Activated CD4-positive, alpha-beta T cell treated with anti-CD3 and anti-CD28 coated beads, Interleukin-2, amount 10 ng/mL, durations not matched to agents 24 days and 14 days (primary cell): ENCODE measurements at places on chromosomes 13 and 19. TPM values are rescaled to one million over a fixed set of nuclear protein-coding genes. Genes with fewer than 3 reads are reported as not detected.

The SYCN gene
- not detected in 2 replicates for total RNA-seq

The EBI3 gene
- total RNA-seq = 44.0 and 45.0 TPM in 2 replicates

The TSKS gene
- 0.92 and 1.6 TPM in 2 replicates for total RNA-seq

The PSG1 gene
- total RNA-seq = not detected in 2 replicates

The ZNF256 gene
- 3.2 and 3.9 TPM in 2 replicates for total RNA-seq

The TNPO2 gene
- 153 and 163 TPM in 2 replicates for total RNA-seq

The RAB20 gene
- total RNA-seq = 2.8 and 3.2 TPM in 2 replicates

The ZIM2 gene
- total RNA-seq = not detected in 2 replicates

The NKPD1 gene
- 0.16 and 0.28 TPM in 2 replicates for total RNA-seq

The LMTK3 gene
- total RNA-seq = 3.0 and 3.6 TPM in 2 replicates

DNA sequence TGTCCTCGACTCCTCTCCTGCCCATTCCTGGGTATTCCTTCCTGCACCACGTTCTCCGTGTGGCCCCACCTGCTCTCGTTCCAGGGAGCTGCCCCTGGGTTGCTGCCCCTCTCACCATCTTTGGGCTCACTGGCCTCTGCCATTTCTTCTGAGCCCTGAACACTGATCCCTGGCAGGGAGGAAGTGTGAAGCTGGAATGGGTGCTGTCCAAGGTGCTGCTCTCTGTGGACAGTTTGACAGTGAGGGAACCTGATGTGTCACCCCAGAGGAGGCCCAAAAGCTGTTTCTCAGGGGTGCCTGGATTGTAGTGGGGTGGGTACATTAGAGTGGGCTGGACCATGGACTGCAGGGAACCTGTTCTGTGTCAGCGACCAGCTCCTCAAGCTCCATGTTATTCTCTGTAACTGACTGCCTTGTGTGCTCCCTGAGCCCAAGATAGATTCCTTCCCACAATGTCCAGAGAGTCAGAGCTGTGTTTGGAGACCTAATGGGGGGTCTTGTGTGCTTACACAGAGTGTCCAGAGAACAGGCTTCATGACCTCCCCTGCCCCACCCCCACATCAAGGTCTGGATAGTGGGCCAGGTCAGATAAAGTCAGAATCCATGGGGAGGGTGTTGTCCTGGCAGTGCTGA, 7.2 kb upstream of the CEACAM8 start:
- peak; percentile 82 for DNase-seq

DNA sequence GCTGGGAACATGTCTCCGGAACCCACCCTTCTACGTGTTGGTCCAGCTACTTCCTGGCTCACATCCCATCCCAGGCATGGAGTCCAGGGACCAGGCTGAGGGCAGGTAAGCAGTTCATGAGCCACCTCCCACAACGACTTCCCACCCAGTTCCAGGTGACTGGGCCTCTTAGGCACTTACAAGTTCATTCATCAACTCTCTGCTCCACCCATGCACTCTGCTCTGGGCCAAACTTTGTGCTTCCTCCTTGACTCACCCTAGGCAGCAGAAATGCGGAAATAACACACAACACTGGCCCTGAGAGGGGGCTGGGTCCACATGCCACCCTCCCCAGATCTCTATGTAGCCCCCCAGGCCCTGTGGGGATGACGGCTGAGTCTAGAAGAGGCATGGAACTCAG, 20.5 kb downstream of the IQCN start:
- no peak for DNase-seq

GRCh38 chr13:110416131-110417025, 109.3 kb downstream of the COL4A2 start:
- no peak for DNase-seq

GRCh38 chr19:34051255-34051654, 121.0 kb upstream of the LSM14A start:
- DNase-seq = no peak

- no peak for DNase-seq
Measured at GRCh38 chr13:93851236-93851635, 624.6 kb downstream of the GPC6 start.

- peak; percentile 48 for DNase-seq
Measured at GRCh38 chr13:39787086-39787487, 131.6 kb downstream of the COG6 start.

DNA sequence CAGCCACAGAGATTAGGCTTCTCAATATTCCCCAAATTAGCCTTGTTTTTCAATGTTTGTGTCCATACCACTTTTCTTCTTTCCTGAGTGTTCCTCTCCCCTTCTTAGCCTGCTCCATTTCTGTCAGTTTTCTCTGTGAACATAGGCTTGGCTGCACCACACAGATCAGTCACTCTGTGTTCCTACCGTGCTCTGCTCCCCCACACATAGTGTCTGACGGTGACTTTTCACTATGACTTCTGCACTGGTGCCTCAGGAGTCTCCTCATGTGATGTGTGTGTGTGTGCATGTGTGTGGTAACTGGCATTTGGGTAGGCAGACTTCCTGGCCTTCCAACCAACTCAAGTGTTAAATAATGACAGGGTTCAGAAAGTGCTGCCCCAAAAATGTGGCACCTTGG, 47.9 kb upstream of the MYCBP2 start:
- no peak for DNase-seq

DNA sequence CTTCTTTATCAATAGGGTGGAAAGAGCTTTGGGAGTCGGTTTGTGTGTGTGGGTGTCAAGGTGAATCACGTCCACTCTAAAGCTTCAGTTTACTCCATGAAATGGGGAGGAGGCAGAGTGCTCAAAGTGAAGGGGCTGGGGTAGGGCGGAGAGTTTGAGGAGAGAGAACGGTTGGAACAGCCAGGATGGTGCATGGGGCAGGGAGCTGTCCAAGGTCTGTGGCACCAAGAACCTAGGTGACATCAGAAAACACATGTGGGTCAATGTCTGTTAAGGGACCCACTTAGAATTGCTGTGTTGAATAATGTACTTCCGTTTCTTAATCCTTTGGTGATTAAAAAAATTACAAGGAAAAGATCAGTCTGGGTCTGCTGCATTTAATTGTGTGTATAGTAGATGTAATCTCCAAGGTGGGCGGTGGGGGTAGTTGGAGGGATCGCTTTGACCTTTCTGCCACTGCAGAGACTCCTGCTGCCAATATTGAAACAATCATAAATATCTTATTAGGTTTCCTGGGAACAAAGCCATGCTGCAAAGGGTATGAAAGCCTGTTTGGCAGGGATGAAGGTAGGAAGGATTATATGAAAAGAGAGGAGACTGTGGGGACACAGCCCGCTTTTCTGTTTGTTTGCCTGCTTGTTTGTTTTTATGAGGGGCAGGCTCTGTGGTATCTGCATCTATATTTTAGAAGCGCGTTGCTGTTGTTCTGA, 122.3 kb downstream of the ATP8A2 start:
- no peak for DNase-seq

GRCh38 chr19:55495646-55496349, 7.6 kb downstream of the SSC5D start:
- DNase-seq = no peak

GRCh38 chr13:79675931-79676660, 195.1 kb downstream of the NDFIP2 start:
- DNase-seq = no peak

DNA sequence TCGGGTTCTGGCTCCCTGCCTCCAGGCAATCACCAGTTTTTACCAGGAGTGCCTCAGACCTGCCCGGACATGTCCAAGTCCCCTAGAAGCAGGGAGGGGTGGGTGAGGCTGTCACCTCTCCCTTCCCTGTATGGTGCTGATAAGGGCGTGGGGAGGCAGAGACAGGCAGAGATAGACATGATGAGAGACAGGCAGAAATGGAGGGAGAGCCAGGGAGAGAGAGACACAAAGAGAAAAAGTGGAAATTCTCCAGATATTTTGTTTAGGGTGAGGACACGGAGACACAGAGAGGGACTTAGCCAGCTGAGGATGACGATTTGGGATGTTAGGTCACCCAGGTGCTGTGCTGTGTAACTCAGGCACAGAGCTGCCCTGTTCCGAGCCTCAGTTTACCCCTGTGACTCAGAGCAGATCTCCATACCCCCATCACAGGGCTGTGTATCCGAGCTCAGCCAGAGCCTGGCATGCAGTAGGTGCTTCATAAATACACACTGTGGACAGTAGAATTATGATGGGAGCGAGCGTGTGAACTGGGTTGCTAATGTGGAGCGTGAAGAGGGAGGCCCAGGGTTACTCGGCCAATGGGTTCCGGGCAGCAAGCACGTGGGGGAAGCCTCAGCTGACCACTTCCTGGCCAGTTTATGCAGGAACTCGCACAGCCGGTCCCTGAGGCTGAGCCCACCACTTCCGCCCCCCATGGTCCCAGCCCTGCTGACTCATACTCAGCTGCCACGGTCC, 11.9 kb upstream of the GDF15 start:
- DNase-seq = peak; percentile 81

- DNase-seq = no peak
Measured at GRCh38 chr19:35531291-35531690, 2.0 kb upstream of the GAPDHS start.

- no peak for DNase-seq
Measured at GRCh38 chr13:78402708-78403400, 200.5 kb downstream of the POU4F1 start.

DNA sequence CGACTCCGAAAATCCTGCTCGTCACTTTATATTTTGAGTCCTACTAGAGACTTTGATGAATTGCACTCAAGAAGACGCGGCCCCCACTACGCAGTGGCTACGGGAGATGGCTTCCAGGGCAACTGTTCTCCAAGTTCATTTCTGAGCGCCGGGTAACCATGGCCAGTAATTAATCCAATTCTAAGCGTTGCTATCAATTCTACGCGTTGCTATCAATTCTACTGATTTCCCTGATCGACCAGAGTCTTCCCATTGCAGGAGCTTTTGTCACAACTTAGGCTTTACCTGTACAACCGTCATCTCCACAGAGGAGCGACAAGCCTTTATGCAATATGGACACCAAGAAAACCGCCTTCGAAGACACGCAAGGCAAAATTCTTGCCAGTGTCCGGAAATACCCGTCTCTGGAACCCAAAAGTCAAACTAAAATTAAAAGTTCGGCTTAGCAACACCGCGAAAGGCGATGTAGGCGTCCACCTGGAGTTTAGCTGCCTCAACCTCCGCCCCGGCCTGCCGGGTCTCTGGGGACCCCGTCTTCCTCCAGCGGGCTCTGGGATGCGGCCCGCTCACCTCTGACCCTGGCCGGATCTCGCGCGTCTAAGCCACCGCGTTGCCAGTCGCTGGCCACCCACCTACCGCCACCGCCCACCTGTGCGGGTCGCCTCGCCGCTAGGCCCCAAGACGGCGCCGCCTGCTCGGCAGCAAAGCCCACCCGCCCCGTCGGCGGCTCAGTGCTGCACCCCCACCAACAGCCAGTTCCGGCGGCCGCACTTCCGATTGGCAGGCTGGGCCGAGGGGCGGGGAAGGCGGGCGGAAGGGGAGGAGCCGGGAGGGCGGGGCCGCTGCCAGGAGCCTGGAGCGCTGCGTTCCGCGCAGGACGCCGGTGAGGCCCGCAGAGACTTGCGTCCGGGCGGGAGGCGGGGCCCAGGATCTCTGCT, at the start of gene SUPT20H:
Gene SUPT20H (minus strand): TSS at position 779 of the 938 bp plus-strand sequence. CDS start 8,198 bp downstream, outside the sequence.
- DNase-seq = peak; percentile 97

GRCh38 chr19:50205681-50206138, 2.3 kb downstream of the MYH14 start:
- no peak for DNase-seq

GRCh38 chr13:30580852-30581502, 36.7 kb upstream of the USPL1 start:
- no peak for DNase-seq

- no peak for DNase-seq
Measured at GRCh38 chr13:73278186-73278585, 219.4 kb downstream of the KLF5 start.

DNA sequence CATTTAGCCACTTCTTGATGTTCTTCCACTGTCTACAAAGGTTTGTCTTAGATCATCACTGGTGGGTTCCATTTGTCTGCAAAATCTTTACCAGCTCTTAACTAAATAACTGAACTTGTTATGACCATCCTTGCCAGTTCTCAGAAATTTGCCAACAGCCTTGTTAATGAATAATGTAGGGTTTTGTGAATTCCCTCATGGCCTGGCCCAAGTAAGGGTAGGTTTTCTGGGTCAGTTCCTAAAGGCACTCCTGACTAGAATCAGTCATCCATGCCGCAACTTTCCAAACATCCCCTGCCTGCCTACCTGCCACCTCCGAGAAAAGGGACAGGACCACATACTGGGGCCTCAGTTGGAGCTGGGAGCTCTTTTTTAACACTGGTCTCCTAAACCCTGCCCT, 4.0 kb downstream of the COL4A1 start:
- no peak for DNase-seq

DNA sequence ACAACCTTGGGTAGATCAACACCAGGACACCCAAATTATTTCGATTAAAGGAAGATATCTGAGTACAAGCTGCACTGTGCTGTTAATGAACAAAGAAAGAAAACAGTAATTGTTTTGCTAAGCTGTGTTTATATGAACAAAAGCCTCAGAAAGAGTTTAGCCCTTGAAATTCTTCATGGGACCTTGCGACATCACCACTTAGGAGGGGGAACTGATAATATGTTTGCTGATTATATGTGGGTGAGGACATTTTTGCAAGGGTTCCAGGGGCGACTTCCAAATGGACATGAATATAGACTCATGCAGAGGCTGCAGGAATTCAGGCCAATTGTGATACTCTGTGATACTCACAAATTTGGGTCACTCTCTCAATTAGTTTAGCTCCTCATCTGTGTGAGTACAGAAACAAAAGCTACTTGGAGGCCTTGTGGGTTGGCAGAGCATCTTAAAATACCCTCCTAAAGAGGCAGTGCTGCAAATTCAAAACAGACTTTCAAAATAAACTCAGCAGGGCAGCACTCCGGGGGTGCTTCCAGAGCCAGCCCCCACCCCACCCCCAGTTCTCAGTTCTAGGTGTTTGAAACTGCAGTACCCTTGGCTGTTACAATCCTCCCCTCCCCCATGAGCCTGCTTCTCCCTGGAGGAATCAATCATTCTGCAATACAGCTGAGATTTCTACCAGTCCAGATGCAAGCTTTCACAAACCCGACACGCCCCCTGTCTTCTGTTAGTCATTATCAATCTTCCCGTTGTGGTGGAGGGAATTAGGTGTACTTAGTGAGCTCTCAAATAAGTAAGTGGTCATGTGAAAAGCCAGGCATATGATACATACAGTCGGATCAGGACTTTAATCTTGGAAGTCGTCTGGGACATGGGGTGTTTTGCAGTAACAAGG, 97.0 kb upstream of the MBNL2 start:
- no peak for DNase-seq

- no peak for DNase-seq
Measured at GRCh38 chr13:30880856-30881155, 25.3 kb upstream of the MEDAG start.
